ENCODE measurements at places on chromosomes 6 and 20.

DNA sequence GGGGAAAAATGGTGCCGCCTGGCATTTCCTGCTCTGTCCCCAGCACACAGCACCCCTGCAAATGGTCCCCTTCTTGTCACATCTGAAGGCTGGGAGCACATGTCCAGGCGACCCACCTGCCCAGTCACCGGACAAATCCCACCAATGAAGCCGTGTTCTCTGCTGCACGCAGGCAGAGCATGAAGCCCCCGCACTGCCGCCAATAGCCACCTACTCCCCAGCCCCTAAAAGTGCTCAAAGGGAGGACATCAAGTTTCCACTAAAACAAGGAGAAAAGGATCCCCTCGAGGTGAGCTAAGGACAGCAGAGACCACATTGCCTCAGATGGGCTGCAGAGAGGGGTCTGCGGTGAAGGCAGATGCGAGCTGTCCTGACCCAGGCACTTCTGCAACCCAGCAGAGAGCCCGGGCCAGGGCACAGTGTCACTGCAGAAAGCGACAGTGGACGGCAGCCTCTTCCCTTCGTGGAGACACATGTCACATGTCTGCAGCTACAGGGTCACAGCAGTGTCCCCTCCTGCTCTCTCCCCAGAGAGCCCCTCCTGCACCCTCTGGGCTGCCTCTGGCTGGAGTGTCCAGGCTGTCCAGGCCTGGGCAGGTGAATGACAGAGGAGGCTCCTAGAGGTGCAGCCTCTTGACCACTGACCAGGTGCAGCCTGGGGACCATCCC, 221.5 kb downstream of the PREX1 start:
- DNase-seq: no peak

- DNase-seq: no peak
These were observed 210.9 kb upstream of the TBX18 start for GRCh38 chr6:84975316-84975715.

GRCh38 chr6:30216096-30216495, 2.9 kb upstream of the TRIM26 start:
- no peak for DNase-seq

GRCh38 chr20:15564981-15565380, 1008.3 kb downstream of the KIF16B start:
- DNase-seq: no peak

DNA sequence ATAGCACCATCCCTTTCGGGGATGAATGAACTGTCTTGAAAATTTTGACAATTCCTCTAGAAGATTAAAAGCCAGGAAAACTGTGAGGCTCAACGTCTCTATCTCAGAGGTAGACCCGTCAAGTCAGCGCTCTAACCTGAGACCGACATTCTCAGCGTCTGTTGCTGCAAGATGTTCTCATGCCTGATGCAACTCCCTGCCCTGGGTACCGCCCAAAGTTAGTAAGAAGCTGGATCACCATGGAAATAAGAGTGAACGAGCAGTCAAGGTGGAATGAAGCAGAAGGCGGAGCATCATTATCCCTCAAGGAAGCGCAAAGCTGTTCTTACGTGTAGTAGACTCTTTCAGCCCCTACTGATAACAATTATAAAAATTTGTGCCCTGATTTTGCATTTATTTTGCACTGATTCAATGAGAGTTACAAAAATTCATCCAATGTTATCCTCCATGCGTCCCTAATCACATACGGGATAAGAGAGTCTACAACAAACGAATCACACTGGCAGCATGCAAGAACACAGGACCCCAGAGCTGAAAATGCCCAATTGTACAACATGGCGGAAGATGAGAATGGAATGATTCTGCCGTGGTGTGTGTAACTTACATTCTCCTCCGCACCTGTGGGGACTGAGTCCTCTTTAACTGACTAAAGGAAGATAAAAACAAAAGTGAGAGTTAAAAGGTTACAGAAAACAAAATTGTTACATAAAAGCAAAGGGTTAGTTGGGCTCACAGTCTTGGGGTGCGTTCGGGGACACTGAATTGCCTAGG, 95.4 kb downstream of the BCAS1 start:
- no peak for DNase-seq
